ENCODE measurements at places on chromosomes 3 and 15. TPM values are rescaled to one million over a fixed set of nuclear protein-coding genes. Genes with fewer than 3 reads are reported as not detected.

CPN2 gene
- total RNA-seq, result not detected

ITIH1 gene
- total RNA-seq, result not detected

KLHL6 gene
- not detected for total RNA-seq

PFN2 gene
- total RNA-seq, result 200 TPM

PFKFB4 gene
- total RNA-seq, result 3.3 TPM
